ENCODE measurements at places on chromosomes 16 and 17.

DNA sequence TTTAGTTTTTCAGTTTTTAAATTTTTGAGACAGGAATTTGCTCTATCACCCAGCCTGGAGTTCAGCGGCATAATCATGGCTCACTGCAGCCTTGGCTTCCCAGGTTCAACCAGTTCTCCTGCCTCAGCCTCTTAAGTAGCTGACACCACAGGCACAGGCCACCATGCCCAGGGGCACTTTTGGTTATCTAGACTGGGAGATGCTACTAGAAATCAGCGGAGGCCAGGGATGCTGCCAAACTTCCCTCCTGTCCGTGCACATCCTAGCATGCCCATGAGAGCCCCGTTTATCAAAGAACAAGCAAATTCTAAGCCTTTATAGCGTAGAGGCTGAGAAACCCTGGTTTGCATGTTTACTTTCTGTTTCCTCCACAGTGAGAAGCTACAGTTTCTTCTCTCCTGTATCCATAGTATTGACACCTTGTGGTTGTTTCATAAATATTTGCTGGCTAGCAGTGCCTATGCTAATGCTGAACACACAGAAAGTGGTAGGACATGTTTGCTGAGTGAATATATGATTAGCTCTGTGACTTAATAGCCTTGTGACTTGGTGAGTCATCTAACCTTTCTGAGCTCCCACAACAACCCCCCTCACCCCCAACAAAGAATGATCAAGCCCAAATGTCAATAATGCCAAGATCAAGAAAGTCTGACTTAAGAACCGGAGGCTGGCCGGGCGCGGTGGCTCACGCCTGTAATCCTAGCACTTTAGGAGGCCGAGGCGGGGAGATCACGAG, 39.2 kb upstream of the MAF start:
- DNase-seq: peak; percentile 54

DNA sequence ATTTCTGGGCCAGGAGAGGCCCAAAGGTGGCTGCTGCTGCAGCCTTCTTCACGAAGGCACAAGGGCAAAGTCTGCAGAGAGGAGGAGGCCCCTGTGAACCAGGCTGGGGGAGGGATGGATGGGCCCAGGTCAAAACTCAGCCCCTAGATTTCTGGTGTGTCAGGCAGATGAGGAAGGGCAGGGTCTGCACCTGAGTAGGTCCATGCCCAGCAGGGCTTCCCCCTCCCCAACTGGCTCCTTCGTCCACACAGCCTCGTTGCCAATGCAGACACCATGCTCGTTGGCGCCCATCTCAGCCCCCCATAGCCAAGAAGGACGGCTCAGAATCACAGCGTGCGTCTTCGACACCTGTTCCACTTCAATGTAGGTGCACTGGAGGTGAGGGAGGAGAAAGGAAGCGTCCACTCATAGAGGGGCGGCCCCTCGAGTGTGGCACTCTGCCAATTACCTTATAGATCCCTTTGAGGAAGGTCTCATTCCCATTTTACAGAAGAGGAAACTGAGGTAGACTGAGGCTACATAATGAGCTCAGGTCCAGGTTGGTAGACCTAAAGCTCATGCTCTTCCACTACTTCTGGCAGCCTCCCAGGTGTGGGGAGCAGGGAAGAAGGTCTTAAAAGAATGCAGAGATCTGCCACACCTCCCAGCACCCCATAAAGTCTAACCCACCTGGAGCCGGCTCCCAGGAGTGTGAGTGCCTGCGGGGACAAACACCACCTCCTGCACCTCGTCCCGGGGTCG, 902 bp downstream of the SCRN2 start:
- DNase-seq: no peak

DNA sequence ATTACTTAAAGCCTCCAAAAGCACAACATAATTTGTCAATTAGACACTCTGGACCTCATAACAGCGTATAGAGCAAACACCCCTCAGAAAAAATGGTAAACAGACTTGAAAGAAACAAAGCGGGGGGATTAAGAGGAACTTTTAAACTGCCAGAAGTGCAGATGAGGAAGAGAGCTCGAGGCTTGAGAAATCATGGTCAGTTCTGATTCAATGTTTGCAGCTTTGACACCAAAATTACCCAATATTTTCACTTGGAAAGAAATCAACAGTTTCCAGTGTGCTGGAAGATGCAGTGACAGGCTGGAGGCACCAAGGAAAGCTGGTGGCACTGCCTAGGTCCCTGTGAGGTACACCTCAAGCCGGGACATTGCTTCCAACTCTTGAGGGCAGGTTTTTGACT, 180.9 kb upstream of the TOX3 start:
- no peak for DNase-seq

DNA sequence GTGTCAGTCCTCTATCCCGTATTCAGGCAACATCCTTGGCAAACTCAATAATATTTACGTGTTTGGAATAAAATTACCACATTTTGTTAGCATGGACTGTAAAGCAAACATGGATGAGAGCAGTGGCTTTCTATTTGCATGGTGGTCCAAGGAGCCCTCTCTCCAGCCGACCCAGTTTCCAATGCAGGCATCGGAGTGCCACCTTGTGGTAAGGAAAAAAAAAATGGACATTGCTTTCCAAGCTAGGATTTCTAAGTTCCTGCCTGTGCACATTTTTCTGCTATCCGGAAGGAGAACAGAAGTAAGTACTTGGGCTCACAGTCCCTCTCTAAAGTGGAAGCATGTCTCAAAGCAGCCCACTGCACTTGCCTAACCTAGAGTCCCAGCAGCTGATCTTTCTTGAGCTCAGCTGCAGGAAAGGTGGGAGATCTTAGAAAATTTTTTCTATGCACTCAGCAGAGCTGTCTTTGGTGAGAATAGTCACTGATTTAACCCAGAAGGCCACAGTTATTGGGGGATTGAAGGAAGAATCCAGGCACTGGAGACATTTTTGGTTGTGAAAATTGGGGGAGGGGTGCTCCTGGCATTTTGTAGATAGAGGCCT, 46.0 kb upstream of the ERCC4 start:
- no peak for DNase-seq

DNA sequence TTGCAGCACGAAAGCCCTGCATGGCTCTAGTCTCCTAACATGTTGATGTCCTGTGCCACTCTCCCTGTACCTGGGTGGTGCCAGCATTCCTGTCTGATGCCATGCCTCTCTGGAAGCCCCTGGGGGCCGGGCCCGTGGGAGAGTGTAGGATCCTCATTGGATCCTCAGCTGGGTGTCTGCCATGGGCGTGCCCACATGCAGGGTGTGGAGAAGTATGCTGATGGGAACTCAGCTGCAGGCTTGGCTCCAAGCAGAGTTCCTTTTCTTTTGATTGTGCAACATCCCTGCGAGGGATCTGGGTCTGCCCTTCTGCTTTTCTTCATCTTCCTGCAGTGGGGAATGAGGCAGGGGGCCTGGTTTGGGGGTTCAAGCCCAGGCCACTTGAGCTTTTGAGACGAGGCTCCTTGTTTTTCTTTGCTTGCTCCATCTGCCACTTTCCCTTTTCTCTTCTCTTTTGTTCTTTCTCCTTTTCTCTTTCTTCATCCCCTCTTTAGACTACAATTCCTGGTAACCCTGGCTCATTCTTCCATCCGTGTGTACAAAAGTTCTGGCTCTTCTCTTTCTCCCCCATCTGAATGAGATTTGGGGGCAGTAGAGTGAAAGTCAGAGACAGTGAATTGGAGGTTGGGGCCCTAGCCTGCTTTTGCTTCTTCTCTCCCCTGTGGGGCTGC, 32.9 kb downstream of the KSR1 start:
- DNase-seq: no peak

DNA sequence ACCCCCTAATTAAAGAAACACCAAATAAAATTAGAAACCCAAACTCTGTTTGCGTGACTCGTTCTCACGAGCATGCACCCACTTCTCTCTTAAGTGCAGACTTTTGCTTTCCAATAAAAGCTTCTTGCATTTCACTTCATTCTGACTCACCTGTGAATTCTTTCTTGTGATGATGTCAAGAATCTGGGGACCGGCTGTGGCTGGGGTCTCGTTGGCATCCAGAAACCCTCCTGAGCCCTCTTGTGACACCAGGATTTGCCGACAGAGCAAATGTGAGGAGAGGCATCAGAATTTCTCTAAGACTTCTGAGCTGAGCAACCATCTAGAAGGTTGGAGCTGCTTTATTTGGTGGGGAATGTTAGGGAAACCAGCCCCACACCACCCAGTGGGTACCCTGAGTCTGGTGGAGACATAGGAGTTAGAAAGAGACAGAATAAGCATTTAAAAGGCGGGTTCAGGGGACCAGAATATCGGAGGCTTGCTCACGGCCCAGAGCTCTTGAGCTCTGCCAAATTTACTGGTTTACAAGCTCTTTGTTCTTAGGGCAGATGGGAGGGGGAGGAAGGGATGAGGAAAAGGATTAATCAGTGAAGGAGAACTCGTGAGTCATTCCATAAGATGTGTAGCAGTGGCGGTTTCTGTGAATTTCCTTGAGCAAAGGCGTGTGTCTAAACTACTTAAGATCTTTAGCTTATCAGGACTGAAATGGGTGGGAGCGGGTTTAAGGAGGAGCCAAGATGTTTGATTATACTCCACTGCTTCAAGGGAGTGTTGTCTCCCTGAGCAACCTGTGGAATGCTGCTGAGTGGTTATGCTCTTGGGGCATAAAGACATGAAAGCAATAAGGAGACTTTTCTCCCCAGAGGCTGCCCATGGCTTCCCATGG, 24.2 kb upstream of the TMC5 start:
- no peak for DNase-seq

- DNase-seq: no peak
These were observed 11.4 kb downstream of the TAX1BP3 start for GRCh38 chr17:3656755-3657587.

GRCh38 chr16:8908810-8909468, 26.8 kb downstream of the LITAFD start:
- DNase-seq: no peak

GRCh38 chr16:67421030-67421429, 4.8 kb upstream of the ZDHHC1 start:
- DNase-seq: no peak

DNA sequence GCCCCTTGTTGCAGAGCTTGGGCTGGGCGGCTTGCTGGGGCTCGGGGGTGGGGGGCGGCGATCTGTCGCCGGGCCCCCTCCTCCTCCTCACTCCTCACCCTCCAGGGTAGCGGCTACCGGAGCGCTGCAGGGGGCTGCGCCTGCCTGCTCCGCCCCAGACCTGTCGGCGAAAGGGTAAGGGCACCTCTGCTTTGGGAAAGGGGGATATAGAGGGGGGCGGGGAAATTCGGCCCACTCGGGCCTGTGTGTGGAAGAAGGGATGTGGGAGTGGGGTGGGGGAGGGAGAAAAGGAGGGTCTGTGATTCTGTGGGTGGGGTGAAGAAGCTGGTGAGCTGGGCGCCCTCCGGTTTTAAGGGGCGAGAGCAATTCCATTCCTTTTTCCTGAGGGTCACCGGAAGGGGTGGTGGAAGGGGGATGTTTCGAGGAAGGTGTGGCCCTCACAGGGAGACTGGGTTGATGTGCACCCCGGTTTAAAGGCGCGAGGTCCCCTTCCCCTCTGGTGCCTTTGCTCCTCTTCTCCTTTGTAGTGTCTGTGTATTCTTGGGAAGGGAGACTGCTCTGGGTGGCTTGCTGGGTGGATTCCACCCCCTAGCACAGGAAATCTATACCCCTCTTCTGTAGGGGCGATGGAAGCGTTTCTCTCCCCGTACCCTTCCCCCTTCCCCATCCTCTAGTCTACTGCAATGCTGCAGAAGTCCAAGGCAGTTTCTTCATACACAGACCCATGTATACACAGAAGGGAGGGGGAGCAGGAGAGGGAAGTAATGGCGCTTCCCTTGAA, 878 bp downstream of the TAOK1 start:
- DNase-seq: peak; percentile 24

GRCh38 chr16:66874079-66874775, 6.1 kb upstream of the PDP2 start:
- peak; percentile 80 for DNase-seq
